ENCODE measurements at places on chromosomes 12 and 14.
A peak's percentile ranks its signal among the peaks of the same experiment; 100 is the strongest.

- no peak overlapping the region for H3K27ac ChIP-seq
- no peak overlapping the region for H3K4me3 ChIP-seq
- no peaks in the 10 kb centered on the region for H3K4me1 ChIP-seq
- no peaks in the 10 kb centered on the region for H3K27me3 ChIP-seq
- DNase-seq: no peak
Observed at GRCh38 chr12:45557016-45557415, 172.5 kb upstream of the ARID2 start.

GRCh38 chr14:38203929-38204718 is 3.6 kb upstream of the SSTR1 start:
- H3K4me1 ChIP-seq: peaks cover 11% of the 10 kb centered on the region
- peaks cover 12% of the 10 kb centered on the region for H3K36me3 ChIP-seq
- no peak overlapping the region for H3K27ac ChIP-seq
- H3K27me3 ChIP-seq: peaks cover 42% of the 10 kb centered on the region

GRCh38 chr12:109572506-109572845 is 828 bp downstream of the MMAB start:
- peak overlapping the region; percentile 87 for H3K27ac ChIP-seq
- peaks cover 24% of the 10 kb centered on the region for H3K4me1 ChIP-seq
- H3K36me3 ChIP-seq: peaks cover 50% of the 10 kb centered on the region
- H3K27me3 ChIP-seq: no peaks in the 10 kb centered on the region
- peak overlapping the region; percentile 96 for H3K4me3 ChIP-seq

GRCh38 chr12:68305278-68305677 is 26.9 kb downstream of the MDM1 start:
- H3K27ac ChIP-seq: no peak overlapping the region
- peaks cover 3% of the 10 kb centered on the region for H3K4me1 ChIP-seq
- peaks cover 86% of the 10 kb centered on the region for H3K36me3 ChIP-seq
- H3K27me3 ChIP-seq: no peaks in the 10 kb centered on the region
- H3K4me3 ChIP-seq: no peak overlapping the region
- DNase-seq: no peak

GRCh38 chr14:60644666-60645065 is 4.6 kb downstream of the SIX1 start:
- no peak overlapping the region for H3K27ac ChIP-seq
- H3K4me3 ChIP-seq: no peak overlapping the region
- H3K27me3 ChIP-seq: peaks cover 96% of the 10 kb centered on the region

DNA sequence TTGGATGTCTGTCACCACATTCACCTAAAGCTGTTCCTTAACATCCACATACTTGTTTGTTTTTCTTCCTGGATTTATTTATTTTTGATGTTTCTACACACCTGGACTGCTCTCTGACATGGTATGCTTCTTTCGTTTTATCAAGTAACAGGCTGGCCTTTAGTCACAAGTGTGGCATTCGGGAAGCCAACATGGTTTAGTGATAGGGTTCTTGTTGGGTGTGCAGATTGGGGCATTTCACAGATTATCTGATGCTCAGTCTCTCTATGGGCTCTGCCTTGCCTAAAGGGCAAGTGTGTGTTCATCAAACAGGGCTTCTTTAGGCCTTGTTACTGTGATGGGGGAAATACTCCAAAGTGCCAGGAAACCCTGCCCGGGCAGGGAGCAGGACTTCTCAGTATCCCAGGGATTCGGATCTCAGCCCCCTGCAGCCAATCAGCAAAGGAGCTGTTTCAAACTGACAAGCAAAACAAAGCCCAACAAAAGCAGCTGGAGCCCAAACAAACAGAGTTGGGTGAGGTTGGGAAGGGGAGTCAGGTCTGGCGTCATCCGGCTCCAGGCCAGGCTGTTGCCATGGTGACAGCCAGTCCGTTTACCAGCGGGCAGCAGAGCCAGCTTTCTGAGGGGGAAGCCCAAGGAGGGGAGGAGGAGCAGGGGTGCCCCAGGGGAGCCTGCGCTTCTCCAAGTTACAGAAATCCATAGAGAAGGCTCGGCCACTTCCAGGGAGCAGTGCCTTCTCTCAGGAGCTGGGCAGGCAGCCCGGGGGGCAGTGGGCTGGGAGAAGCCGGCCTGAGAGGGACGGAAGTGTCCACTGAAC is 31.9 kb downstream of the FOS start:
- H3K27ac ChIP-seq: no peak overlapping the region
- no peaks in the 10 kb centered on the region for H3K36me3 ChIP-seq
- no peak for DNase-seq
- no peaks in the 10 kb centered on the region for H3K27me3 ChIP-seq
- H3K4me1 ChIP-seq: peaks cover 4% of the 10 kb centered on the region

GRCh38 chr12:75097003-75097402 is 112.6 kb downstream of the KCNC2 start:
- H3K4me3 ChIP-seq: no peak overlapping the region
- no peaks in the 10 kb centered on the region for H3K27me3 ChIP-seq
- H3K27ac ChIP-seq: no peak overlapping the region
- DNase-seq: no peak
- H3K36me3 ChIP-seq: no peaks in the 10 kb centered on the region

- H3K27ac ChIP-seq: peak overlapping the region; percentile 86
- DNase-seq: no peak
- peaks cover 7% of the 10 kb centered on the region for H3K4me1 ChIP-seq
- H3K27me3 ChIP-seq: no peaks in the 10 kb centered on the region
- H3K36me3 ChIP-seq: no peaks in the 10 kb centered on the region
- peak overlapping the region; percentile 87 for H3K4me3 ChIP-seq
Observed at GRCh38 chr12:121297435-121297991, 1.0 kb upstream of the CAMKK2 start.

- no peaks in the 10 kb centered on the region for H3K4me1 ChIP-seq
- H3K4me3 ChIP-seq: no peak overlapping the region
- no peak for DNase-seq
- no peak overlapping the region for H3K27ac ChIP-seq
Observed at GRCh38 chr12:120984351-120984898, 6.1 kb downstream of the HNF1A start.

All from naive thymus-derived CD8-positive, alpha-beta T cell (primary cell).